Amniotic stem cell (primary cell): ENCODE measurements at places on chromosomes 7 and 10.
A peak's percentile ranks its signal among the peaks of the same experiment; 100 is the strongest.

GRCh38 chr10:73886085-73886529 lies 11.8 kb upstream of the CAMK2G start:
- peak; percentile 70 for DNase-seq

DNA sequence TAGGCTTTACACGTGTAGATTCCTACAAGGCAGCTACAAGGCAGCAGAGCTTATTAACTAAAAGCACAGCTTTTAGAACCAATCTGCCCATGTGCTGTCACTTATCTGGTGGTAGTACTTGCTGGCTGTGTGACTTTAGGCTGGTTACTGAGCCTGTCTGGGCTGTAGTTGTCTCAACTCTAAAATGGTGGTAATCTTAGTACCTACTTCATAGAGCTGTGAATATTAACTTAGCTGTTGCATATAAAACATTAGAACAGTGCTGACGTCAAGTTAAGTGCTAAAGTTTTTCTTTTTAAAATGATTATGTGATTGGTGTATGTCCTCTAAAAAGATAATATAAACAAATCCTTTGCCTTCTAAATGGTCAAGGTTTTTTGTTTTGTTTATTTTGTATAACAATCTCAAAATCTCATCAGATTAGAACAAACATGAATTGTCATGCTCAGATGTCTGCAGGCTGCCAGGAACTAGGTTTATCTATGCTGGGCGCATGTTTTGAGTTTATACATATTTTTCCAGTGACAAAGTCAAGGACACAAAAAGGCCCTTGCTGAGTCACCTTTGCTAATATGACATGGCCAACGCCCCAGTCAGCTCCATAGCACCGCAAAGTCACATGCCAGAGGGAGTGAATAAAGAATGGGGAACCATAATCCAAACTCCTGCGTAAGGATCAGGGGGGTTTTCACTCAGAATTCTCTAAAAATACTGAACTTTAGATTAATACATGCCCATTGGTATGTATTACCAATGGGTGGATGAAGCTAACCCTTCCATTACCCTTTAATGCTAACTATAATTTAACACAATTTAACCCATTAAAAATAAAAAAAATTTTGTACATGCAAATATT lies 39.8 kb upstream of the ARL4A start:
- DNase-seq, result peak; percentile 47

GRCh38 chr10:29141761-29142160 lies 147.1 kb upstream of the LYZL1 start:
- no peak for DNase-seq

- DNase-seq, result no peak
Measured at GRCh38 chr7:8444468-8444769, 11.0 kb downstream of the NXPH1 start.

GRCh38 chr10:120606051-120606764 lies 149.2 kb downstream of the PLPP4 start:
- no peak for DNase-seq

DNA sequence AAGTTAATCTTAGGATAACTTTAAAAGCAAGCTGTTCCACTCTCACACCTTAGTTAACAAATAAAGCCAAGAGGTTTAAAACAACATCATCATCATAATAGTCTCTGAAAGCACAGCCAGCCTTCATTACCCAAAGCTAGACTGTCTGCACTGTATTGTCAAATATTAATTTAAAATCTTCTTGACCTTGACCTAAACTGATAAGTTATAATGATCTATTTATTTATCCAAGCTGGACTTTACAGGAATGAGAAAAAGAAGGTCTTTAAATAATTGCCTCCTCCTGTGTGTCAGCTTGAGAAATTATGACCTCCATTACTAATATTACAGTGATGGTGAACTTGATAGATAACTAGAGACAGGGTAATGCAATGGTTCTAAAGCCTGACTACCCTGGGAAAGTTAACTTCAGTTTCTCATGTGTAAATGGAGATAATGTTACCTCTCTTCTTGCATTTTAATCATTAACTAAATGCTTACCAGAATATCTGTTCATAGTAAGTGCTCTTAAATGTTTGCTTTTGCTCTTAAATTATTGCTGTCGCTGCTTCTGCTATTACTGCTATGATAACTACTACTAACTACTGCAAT lies 111.0 kb downstream of the KAT6B start:
- DNase-seq, result no peak

DNA sequence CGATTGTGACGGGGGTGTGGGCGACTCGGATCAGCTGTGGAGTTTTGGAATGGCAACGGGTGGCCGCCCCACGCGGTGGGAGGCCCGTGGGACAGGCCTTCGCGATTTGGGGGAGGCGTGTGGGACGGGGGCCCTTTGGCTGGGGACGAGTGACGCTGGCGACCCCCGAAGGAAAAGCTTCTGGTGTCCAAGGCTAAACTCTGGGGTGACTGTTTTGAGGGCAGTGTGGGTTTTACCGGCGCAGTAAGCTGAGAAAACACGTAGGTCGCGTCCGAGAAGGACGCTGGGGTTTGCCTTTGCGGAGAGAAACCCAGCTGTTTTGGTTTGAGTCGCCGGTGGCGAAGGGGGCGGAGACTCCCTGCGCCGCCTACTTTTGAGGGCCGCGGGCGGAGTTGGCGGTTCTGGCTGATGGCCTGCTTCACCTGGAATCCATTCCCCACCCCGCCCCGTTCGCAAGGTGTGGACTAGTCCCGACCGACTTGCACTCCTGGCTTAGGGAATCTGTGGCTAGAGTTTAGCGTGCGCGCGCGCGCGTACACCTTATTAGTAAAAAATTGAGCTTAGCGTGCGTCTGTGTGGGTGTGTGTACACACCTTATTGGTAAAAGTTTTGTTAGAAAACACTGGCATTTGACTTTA lies 606 bp downstream of the TAX1BP1 start:
- peak; percentile 56 for DNase-seq

GRCh38 chr10:74825371-74826141 lies 844 bp upstream of the KAT6B start:
- no peak for DNase-seq

- DNase-seq, result no peak
Measured at GRCh38 chr7:17996040-17996439, 31.6 kb downstream of the PRPS1L1 start.

- DNase-seq, result no peak
Measured at GRCh38 chr7:36440880-36441279, 51.2 kb downstream of the ANLN start.

DNA sequence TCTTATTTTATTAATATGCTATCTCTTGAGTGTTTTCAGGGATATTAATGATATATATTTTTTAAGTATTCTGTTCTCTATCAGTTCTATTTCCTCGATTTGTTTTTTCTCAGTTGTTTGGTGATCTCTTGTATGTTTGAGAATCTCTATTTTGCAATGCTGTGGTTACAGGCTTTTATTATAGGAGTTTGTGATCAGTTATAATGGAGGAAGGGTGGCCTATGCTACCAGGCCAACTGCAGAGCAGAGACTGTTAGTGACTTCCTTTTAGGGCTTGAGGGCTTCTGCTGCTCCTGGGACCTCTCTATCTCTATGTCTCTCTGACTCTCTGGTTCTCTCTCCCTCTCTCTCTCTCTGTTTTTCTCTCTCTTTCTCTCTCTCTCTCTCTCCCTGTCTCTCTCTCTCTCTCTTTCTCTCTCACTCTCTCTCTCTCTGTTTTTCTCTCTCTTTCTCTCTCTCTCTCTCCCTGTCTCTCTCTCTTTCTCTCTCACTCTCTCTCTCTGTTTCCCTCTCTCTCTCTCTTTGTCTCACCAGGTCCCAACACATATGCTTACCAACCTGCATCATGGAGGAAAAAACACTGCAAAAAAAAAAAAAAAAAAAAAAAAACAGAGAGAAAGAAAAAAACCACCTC lies 69.4 kb upstream of the CAV2 start:
- no peak for DNase-seq

DNA sequence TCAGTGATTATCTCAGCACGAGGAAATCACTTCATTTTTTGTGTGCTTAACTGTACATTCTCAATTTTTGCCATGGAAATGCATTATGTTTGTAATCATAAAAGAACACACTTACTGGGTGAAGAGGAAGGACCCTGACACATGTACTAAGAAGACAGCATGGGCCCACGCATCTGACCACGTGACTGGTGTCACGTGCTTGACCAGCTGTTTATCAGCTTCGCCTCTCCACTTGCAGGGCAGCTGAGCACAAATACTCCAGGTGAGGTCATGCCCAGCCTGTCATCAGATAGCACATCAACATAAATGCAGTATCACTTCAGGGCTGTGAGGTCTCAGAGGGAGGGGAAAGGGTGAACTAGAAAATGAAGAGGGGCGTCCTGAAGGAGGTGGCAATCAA lies 179.8 kb downstream of the EBF3 start:
- no peak for DNase-seq

DNA sequence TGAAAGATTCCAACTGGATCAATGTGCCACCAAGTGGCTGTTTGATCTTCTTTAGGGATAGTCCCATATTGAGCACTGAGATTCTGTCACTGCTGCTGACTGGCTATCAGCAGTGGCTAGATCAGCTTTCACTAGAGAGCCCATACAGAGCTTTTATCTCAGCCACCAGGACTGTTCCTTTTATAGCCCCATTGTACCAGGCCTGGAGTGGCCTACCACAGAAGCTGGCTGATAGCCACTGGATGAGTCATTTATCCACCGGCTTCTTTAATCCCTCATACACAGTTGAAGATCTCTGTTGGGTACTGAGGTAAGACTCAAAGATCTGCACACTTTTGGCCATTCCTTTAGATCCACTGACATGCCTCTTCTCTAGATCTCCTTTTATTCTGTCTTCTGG lies 1101.1 kb downstream of the SORCS3 start:
- no peak for DNase-seq

DNA sequence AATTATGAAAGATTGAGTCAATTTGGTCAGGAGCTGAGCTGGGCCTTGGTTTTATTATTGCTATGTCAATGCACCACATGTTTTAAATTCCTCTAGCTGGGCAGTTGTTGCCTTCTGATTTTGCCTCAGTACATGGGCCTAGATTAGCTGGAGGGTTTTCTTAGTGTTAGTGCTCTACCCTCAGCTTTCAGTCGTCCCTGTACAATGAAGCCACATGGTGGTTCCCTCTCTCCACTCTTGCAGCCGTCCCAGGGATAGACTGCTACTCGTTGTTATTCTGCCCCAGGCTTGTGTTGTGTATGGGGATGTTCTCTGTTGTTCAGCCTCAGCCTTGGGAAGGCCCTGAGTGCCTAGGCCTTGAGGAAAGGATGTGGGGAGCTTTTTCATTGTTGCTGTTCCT lies 37.0 kb downstream of the NHLRC2 start:
- DNase-seq, result no peak

- no peak for DNase-seq
Measured at GRCh38 chr7:115613836-115614235, 416.7 kb downstream of the TFEC start.

- DNase-seq, result no peak
Measured at GRCh38 chr7:12031186-12031585, 179.9 kb upstream of the TMEM106B start.

DNA sequence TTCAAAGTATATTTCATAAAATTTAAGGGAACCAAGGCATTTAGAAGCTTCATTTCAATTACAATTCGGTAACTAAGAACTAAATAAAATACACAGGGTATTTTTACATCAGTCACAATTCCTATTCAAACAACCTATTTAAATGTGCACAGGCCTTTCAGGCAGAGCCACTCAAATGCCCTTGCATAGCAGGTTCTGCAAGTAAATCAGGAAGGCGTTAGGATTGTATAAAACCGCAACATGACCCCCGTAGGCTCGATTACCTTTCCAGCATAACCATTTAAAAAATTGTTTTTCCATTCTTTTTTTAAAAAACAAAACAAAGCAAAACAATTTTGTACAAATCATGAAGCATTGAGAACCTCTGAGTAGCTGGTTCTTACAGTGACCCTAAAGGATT lies 289.9 kb upstream of the SP8 start:
- no peak for DNase-seq
